ENCODE measurements at places on chromosomes 2 and 18.

- DNase-seq, result no peak
Measured at GRCh38 chr2:105324101-105324500, 5.4 kb downstream of the TGFBRAP1 start.

DNA sequence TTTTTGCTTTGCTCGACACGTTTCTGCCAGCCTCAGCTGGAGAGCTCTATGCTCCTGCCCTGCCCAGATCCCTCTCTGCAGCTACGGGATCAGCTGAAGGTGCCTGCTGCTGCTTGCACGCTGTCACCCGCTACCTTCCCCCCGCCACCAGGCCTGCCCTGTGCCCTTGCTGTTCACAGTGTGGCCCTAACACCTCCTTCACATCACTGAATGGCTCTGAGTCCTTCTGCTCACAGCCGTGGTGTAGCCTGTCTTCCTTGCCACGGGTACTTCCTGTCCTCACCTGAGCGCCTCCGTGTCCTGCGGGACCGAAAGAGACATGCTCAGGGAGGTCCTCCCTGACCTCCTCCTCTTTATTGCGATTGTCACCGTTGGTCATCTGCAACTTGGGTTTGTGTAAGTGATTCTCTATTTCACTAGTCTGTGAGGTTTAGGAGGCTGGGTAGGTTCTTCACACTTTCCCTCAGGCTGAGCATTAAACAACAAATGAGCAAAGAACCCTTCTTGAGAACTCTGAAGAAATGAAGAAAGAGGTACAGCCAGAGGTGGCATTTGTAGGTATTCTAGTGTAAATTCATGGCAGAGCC is 127.5 kb downstream of the NCK2 start:
- DNase-seq, result no peak

DNA sequence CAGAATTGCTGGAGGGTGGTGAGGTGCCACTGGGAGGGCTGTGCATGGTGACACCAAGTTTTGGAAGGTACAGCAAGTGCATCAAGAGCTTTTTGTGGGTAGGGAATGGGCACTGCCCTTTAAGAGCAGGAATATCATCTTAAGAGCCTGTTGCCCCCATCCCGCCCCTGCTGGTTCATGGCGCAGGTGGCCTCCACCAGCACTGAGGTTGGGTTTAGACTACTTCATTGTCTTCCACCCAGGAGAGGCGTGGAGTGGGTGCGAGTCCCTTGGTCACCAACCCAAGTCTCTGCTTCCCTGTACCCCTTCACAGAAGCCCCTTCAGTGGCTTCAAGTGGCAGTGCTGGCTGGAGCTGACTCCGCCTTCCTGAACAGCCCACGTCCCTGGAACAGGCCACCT is 7.8 kb downstream of the RNPEPL1 start:
- DNase-seq, result no peak

DNA sequence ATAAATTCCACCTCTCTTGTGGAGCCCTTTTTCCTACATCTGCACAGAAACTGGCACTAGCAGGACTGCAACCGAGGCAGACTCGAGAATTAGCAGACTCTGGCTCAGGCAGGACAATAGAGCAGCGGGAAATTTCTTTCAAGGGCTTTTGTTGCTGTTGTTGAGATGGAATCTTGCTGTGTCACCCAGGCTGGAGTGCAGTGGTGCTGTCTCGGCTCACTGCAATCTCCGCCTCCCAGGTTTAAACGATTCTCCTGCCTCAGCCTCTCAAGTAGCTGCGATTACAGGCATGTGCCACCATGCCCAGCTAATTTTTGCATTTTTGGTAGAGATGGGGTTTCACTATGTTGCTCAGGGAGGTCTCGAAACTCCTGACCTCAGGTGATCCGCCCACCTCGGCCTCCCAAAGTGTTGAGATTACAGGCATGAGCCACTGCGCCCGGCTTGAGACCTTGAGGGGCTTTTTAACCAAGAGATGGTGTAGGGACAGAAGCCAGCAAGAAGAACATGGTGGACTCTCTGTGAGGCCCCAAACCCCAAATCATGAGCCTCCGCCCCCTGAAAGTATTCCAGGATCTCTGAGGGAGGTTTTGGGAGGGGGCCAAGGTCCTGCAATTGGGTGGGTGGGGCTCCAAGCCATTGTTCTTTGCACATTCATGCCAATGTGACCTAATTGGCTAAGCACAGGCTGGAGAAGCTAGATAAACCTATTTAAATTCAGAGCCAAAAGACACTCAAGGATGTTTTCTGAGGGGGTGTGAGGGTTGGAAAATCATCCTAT is 68.4 kb upstream of the MSH2 start:
- no peak for DNase-seq

- peak; percentile 39 for DNase-seq
Measured at GRCh38 chr2:158740621-158741020, 54.5 kb upstream of the DAPL1 start.

- no peak for DNase-seq
Measured at GRCh38 chr2:217899231-217900009, 103.4 kb downstream of the TNS1 start.

- DNase-seq, result no peak
Measured at GRCh38 chr2:86393521-86394491, 47.4 kb upstream of the KDM3A start.

- DNase-seq, result no peak
Measured at GRCh38 chr2:234098681-234099080, 48.2 kb downstream of the SPP2 start.

DNA sequence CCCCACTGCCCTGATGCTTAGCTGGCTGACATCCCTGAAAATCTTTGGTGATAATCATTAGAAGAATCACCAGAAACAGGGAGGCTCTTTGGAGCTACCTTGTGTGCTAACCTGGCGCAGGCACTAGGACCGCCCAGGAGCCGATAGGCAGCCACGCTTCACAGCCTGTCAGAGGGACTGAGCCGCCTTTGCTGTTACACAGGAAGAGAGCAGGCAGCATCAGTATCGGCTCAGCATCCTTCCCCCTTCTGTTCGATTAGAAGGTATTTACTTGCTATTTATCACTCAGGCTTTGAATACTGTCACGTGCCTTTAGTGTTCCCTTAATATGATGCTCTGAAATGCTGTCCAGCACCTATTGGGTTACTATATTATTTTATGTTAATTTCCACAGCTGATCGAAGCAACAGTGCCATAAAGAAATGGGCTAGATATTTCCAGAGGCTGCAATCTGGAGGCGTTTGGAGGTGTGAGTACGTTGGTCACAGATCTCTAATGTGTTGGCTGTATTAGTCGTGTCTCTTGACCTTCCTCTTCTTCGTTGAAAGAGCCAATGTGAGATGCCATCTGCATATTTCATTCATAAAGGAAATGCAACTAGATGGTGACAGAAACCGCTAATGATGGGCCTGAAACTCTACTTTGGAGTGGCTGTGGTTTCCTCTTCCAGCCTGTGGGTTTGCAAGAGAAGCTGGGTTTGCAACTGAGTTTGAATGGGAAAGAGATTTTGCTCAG is 110.4 kb upstream of the RAB27B start:
- DNase-seq, result no peak

GRCh38 chr18:59501920-59502273 is 142.8 kb upstream of the LMAN1 start:
- DNase-seq, result no peak

GRCh38 chr2:149825473-149825872 is 237.9 kb upstream of the MMADHC start:
- DNase-seq, result no peak

GRCh38 chr2:8541223-8541622 is 140.6 kb upstream of the ID2 start:
- no peak for DNase-seq

DNA sequence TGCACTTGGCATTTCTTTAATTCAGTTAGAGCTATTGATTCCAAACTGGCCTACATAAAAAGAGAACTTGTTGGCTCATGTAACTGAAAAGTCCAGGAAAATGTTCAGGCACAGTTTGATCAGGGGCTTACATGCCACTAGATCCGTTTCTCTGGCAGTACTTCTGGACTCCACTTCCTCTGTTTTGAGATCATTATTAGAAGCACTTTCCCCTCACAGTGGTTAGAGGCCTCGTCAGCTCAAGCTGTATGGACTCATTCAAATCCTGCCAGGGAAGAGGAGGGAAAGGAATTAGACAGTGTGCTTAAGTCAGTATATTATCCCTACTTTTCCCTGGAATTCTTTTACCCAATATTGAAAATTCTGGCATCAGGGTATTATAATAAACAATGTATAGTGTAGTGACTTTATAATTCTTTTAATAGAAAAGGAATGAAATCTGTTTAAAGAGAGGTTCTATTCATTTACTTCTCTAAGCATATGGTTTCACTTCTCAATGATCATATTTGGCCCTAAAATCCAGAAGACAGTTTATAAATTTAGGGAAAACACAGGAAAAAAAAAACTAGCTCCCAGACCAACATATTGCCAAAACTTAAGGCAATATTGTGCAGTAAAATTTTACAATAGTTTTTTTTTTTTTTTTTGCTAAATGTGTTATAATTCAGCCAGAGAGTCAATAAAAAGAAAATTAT is 92.0 kb downstream of the ARMC9 start:
- DNase-seq, result peak; percentile 38

DNA sequence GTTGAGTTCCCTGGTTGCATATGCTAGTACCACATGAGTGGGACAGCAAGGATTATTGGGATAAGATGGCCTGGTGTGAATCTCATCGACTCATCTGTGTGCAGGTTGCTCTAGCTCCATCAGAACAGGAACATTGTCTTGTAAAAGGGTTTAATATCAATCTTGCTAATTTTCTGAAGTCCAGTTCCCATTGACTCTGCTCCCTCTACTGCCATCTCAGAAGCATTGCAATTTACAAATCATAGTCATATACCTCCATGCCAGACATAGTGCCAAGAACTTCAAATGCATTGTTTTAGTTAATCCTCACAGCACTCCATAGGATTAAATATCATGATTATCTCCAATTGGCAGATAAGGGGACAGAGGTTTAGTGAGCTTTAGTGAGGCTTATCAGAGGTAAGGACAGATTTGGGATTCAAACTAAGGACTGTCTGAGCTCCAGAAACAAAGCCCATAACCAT is 4.8 kb upstream of the STAT4 start:
- DNase-seq, result peak; percentile 40

Measured in skin of body (tissue), 3 donors.